NCI-H2081 treated with DMSO at 0.1 percent for 48 hours (cell line): ENCODE measurements at places on chromosomes 3 and 15.

DNA sequence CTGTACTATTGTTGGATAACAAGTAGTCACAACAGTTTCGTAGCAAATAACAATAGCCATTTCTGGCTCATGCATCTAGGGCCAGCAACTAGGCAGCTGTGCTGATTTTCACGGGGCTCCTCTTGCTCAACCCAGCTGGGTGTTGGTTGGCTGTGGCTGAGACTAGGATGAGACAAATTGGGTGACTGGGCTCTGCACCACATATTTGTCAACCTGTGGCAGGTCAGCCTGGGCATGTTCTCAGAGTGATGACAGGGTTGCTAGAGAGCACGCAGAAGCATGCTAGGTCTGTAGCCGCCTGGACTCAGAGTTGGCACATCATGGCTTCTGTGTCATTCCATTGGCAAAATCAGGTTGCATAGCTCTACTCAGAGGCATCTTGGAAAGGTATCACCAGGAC, 175.9 kb downstream of the OTOL1 start:
- no peak for DNase-seq

- DNase-seq, result no peak
Measured at GRCh38 chr3:96213393-96213792, 601.0 kb upstream of the EPHA6 start.

DNA sequence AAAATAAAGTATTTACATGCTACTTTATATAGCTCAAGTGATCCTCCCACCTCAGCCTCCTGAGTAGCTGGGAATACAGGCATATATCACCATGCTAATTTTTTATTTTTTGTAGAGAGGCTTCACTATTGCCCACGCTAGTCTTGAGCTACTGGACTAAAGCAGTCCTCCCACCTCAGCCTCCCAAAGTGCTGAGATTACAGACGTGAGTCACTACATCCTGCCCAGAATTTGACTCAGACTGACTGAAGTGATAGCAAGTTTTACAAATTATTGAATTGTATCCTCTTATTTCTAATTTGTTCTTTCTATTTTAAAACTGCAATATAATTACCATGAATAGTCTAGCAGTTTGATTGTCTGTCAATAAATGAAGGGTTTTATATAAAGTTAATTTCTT, 210.3 kb upstream of the CGNL1 start:
- no peak for DNase-seq

GRCh38 chr3:125585595-125586223, 9.6 kb downstream of the OSBPL11 start:
- peak; percentile 39 for DNase-seq

- no peak for DNase-seq
Measured at GRCh38 chr3:70753572-70753971, 441.1 kb upstream of the MDFIC2 start.

- no peak for DNase-seq
Measured at GRCh38 chr3:187999821-188000220, 154.1 kb upstream of the LPP start.
